ENCODE measurements at places on chromosomes 3 and 15.
A peak's percentile ranks its signal among the peaks of the same experiment; 100 is the strongest.

GRCh38 chr3:107063351-107063750, 313.9 kb upstream of the CCDC54 start:
- no peak for DNase-seq

GRCh38 chr3:7754653-7755441, 746.8 kb upstream of the LMCD1 start:
- no peak for DNase-seq

GRCh38 chr3:127072221-127072771, 89.4 kb downstream of the PLXNA1 start:
- no peak for DNase-seq

DNA sequence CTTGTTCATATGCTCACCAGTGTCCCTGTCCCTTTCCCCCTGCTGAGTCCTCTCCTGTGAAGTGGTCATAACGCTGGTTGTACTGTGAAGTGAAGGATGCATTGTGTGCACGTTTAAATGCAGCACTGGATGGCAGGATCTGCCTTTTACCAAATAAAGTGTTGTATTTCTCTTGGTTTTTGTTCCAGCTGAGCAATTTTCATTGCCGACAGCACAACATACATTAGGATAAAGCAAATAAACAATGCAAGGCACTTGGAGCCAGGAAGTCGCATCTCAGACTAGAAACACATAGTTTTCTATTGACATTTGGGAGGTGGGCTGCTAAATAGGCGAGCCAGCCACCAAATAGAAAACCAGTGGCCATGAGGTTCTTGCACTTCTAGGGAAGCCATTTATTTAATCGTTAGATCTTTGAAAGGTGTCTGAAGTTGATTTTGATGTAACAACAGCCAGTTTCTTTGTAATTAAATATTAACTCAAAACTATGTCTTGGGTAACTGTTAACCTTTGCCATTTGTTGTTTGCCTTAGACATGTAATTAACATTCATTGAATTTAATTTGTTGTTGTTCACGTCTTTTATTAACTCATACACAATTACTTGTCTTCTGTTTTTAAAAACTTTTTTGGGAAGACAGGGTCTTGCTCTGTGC, 185.3 kb downstream of the FNDC3B start:
- DNase-seq, result no peak

DNA sequence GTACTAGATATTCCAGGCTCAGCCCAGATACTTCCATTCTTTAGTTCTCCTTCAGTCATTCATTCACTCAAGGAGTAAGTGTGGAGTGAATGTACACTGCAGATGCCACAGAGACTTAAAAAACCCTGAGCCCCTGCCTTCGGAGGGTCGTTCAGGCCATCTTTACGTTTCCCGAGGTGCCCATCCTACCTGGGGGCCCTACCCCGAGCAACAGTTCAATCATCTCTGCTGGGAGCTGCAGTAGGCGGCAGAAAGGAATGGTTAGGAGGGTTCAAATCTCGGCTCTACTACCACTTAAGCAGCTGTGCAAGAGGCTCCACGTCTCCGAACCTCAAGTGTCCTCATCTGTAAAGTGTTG, 613 bp downstream of the SEC13 start:
- no peak for DNase-seq

GRCh38 chr15:42549032-42549491, 424 bp downstream of the HAUS2 start:
- DNase-seq, result no peak

DNA sequence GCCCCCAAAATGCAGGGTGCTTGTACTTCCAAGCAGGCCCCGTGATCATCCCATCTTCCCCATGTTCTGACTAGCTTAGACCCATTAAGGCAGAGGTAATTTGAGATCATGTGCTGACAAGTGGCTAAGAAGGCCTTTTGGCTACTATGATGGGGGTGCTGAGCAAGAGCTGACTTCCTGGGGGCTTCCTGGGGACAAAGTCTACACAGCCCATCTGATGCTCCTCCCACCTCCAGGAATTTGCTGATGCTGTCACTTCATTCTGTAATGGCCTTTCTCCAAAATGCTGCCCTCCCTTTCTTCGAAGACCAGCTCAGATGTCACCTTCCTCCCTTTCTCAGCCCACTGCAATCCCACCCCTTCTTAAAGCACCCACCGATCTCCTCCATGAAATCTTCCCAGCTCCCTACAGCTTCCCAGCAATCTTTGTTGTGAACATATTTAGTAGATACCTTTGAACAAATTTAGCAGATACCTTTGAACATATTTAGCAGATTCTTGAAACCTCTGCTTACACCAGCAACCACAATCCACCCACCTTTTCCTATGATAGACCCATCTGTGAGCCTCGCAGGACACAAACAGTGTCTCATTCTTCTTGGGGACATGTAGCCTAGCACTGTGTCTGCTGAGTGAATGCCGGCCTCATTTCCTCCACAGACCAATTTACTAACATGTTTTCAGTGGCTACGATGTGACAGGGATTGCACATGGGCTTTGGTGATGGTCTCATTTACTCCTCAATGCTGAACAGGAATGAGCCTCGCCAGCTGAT, 223.3 kb downstream of the EPHB1 start:
- no peak for DNase-seq

DNA sequence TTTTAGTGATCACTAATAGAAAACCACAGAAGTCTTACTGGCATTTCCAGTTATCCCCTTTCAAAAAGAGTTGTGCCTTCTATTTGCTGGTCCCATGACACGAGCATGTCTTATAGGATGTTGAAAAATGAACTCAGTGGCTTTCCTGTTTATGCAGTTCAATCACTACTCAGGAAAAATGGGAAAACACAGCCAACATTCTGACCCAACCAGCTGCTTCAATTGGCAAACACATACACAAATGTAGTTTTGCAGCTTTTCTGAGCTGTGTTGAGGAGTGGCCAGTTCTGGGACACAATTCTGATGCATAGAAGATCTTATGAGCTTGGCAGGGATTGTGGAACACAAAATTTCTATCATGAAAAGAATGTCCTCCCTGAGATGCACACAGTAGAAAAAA, 40.3 kb downstream of the FSTL1 start:
- DNase-seq, result no peak

- no peak for DNase-seq
These were observed 797 bp upstream of the THPO start for GRCh38 chr3:184378651-184379357.

GRCh38 chr15:93118904-93119303, 29.9 kb upstream of the RGMA start:
- no peak for DNase-seq

- DNase-seq, result no peak
These were observed 751.5 kb downstream of the SQOR start for GRCh38 chr15:46386356-46386755.

- peak; percentile 5 for DNase-seq
These were observed 226.8 kb downstream of the PLCL2 start for GRCh38 chr3:17111586-17111985.

DNA sequence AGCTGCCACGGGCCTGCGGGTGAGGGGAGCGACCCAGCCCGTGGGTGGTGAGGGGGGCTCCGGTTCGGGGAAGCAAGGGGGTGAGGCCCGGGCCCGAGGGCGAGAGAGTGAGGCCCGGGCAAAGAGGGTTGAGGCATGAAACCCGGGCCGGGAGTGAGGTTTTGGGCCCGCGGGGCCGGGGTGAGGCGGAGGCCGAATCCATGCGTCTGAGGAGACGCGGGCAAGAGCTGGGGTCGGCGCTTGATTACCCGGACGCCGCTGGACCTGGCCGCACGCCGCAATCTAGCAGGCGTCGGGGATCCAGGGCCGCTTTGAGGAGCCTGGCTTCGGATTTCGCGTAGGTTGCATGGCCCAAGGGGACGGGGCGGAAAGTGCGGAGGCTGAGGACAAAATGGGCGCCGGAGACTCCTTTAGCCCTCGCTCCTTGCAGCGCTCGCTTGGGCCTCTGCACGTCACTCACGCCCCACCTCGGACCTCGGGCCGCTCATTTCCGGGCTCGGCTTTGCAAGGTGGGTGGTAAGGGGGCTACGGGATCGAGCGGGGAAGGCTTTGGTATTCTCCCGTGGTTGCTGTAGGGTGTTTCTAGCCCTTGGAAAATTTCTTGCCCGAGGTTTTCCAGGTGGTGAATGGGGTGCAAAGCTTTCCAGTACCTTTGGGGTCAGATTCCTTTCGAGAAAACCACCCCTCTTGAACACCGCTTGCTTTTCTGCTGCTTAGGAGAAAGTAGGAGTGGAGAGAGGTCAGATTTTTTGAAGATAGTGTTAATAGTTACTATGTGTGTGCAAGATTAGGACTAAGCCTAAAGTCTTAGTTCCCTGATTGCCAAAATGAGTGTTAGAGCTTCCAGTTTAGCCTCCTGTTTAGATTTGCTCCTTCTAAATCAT, 827 bp downstream of the SLC25A36 start:
- DNase-seq, result no peak

GRCh38 chr3:17432236-17432635, 310.2 kb downstream of the TBC1D5 start:
- DNase-seq, result no peak

- DNase-seq, result no peak
These were observed 14.4 kb upstream of the MUC4 start for GRCh38 chr3:195825857-195826804.

- DNase-seq, result no peak
These were observed 34.8 kb downstream of the EFHB start for GRCh38 chr3:19899264-19899663.

- DNase-seq, result no peak
These were observed 83.3 kb upstream of the MYO5C start for GRCh38 chr15:52378746-52379394.

DNA sequence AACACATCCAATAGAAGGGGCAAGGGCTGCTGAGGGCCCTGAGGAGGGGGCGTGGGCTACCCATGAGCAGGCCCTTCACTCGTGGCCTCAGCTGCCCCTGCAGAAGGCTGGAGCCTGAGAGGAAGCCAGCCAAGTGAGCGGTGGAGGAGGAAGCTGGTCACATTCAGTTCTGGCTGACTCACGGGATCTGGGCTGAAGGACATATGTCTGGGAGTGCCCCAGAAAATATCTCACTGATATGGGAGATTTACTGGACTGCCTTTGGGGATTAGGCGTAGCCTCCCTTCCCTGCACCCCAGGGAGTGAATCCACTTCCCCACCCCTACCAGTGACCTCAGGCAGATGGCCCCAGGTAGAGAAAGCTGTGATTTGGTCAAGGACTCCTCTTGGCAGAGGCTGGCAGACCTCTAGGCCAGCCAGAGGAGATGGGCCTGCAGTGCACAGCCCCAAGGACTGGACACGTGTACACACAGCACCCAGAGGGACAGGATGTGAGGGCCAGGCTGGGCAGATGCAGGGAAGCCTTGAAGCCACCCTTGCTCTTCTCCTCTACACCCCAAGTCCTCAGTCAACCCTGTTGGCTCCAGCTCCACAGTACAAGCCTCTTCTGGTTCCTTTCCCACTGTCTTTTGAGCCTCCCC, 14.2 kb upstream of the ANKDD1A start:
- DNase-seq, result no peak

GRCh38 chr15:56736881-56737707, 3.8 kb upstream of the ZNF280D start:
- DNase-seq, result no peak

GRCh38 chr15:70852501-70853317, 1.2 kb downstream of the LARP6 start:
- DNase-seq, result no peak

DNA sequence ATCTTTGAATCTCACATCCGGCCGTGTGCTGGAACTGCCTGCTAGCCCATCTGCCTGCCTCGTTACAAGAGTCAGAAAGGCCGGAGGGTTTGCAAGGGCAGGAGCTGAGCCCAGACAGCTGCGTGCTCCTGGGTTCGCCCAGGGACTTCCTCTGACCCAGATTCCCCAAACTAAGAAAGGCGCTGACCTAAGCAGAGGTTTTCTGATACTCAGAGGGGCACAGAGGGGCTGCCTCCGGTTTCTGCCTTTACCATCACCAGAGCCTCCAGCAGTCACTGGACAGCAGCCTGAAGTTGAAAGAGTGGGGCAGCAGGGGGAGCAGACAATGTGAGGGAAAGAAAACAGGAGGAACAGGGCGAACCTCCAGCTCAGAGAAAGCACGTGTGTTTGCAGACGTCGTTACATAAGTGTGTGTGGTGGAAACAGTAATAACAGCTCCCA, 33.4 kb upstream of the RAD18 start:
- peak; percentile 41 for DNase-seq

- DNase-seq, result no peak
These were observed 420.1 kb downstream of the EDEM1 start for GRCh38 chr3:5607581-5607980.

- no peak for DNase-seq
These were observed 10.6 kb downstream of the CAND2 start for GRCh38 chr3:12807066-12807465.

DNA sequence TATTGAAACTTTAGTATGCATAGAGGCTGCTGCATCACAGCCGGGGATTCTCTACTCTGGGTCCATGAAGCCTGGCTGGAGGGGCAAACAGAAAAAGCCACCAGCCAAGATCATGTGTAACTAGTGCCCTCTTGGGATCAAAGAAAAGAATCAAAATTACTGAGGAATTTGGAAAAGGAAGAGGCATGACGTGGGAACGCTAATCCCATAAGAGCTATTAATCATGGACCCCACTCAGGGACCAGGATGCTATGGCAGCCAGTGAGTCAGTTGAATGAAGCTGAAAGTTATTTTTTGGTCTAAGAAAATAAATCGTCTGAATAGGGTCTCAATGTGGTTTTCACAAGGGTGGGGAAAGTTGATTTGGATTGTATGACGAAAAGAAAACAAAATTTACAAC, 1165.1 kb downstream of the ROBO2 start:
- DNase-seq, result peak; percentile 42

DNA sequence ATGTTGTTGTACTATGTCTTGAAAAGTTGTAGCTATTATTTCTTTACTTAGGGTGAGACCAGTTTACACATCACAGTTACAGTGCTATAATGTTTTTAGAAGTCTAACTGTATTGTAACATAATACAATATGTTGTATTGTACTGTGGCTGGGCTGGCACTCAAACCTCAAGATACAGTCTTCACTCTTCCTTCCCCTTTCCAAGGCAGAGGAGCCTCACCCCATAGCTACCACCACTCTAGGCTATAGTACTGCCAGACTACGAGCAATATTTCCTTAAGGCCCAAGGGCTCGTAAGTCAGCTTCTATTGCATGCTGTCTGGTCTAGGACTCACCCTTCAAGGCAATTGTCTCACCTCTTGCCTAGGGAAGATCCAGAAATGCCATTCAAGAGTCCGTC, 597.7 kb downstream of the OTOL1 start:
- DNase-seq, result no peak

GRCh38 chr15:85073556-85074194, 92.0 kb downstream of the PDE8A start:
- DNase-seq, result no peak

DNA sequence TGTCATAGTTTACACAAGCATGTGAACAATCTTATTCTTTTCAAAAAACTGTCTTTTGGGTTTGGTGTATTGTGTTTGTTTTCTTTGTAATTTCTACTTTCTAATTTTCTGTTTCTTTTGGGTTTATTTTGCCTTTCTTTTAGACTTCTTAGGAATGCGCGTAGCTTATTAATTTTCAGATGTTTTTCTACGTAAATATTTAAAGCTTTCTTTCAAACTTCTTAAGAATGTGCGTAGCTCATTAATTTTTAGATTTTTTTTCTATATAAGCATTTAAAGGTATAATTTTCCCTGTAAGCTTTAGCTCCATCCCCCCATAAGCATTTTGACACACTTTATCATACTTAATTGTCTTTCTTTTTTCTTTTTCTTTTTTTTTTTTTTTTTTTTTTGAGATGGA, 55.2 kb downstream of the RAD54L2 start:
- DNase-seq, result no peak

Data from AG09309 (cell line).